ENCODE measurements at places on chromosomes 5 and 9.

DNA sequence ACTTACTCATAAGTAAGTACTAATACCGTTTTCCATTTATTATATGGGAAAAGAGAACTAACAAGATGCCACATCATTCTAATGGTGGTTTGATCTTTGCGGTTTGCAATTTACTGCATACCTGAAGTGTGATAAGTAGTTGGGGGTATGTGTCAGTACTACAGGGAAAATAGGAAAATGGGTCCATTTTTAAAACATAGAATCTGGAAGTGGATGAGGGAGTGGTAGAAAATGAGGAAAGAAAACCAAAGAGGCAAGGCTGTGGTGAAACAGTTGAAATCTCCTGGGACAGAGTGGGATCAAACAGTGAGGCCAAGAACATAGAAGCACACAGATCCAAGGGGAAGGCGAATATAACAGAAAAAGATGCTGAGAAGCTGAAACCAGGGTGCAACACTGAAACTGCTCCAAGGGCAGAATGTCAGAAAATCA, 6.7 kb downstream of the ADAMTSL1 start:
- no peak for DNase-seq

DNA sequence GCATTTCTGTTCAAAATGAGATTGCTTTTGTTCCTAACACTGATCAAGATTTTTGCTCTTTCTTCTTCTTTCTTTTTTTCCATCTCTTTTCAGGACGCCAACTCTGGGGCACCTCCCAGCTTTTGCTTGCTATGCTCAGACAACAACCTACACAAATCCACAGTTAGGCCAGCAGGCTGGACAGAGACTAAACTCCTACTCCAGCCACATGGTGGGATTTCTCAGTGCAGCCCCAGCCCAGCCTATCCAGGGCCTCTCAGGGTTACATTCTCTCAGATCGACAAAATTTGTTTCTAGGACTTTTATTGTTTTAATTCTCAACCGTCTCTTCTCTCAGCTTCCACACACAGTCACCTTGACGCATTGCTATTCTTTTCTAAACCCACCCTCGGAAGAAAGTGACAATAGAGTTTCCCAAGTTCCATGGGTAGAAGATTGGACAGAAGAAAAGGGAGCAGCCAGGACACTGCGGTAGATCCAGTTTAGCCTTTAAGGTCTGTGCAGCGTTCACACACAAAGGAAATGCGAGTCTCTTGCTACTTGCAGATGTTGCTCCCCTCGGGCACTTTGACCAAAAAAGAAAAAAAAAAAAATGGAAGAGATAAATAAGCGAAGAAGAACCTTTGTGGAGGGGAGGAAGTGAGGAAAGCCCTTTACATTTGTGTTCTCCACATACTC, 588.6 kb upstream of the GRAMD2B start:
- no peak for DNase-seq

GRCh38 chr5:116613445-116613844, 38.8 kb upstream of the SEMA6A start:
- DNase-seq: no peak

DNA sequence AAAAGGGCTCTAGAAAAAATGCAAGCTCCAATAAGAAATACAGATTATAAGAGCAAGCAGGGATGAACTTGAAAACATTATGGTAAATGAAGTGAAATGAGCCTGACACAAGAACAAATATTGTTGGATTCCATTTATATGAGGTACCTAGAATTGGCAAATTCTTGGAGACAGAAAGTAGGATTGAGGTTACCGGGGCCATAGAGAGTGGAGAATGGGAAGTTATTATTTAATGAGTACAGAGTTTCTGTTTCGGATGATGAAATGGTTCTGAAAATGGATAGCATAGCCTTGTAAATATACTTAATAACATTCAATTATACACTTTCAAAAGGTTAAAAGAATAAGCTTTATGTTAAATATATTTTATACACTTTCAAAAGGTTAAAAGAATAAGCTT, 75.6 kb upstream of the SLC12A2 start:
- no peak for DNase-seq

DNA sequence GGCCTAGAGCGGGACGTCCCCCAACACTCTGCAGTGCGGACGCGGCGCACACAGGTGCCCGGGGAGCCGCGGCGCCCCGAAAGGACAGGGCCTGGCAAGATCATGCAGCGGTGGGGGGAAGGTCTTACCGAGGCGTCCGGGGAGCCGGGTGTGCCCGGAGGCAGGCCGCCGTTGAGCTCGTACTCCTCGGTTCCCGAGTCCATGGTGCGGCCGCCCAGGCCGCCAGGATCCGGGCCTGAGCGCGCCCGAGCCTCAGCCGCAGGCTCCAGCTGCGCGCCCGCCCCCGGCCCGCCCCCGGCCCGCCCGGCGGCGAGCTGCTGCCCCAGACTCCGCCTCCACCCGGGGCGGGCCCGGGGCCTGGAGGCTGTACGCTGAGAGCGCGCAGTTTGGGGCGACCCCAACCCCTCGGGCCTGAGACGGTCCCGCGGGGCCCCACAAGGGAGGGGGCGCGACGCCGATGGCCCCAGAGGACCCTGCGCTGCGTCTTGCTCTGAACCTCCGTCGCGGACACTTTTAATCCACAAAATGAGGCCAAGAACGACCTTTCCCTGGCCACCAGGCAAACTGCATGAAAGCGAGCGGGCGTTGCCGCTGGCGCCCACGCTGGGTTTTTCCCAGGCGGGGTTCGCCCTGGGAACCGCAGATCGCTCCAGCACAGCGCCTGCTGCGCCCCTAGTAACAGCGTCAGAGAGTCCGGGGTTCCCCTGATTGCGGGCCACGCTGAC, at the start of gene NINJ1:
Gene NINJ1 (minus strand): TSS at position 237 of the 725 bp plus-strand sequence. CDS start 34 bp downstream, at position 203.
- DNase-seq: peak; percentile 82

DNA sequence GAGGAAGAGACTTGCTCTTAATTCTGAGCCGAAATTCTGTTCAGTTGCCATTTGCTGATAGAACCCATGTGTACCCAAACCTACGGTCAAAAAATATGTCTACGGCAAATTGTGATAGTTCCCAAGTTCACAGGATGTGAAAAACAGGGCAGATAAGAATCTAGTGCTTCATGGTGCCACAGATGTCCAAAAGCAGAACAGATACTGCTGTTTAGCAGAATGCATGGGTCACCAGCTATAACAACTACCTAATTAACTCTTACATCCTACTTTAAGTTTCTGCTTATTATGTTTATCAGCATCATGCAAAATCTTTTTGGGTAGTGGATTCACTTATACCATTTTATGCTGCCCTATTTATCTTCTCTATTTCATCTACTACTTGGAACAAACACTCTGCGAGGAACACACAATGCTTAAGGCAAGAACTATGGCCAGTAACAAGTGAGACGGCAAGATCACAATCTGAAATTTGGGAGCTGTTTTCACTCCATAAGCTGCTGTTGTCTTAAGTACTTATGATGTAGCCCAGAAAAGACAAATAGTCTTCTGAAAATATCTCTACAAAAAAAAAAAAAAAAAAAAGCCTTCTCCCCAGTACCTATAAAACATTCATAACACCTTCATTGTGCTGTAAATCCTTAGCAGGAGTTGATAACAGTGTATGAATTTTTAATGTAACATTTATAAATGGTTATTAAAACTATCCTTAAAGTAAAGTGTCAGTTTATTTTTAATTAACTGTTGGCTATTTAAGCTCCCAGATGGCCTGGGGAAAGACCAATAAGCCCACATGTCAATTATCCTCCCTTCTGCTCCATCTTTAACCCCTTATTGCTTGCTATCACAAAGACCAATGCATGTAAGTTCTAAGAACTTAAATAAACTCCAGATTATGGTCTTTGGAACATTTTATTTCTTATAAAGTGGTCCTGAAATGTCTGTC, 232.3 kb downstream of the TLR4 start:
- DNase-seq: peak; percentile 59
